HT-29 (cell line): ENCODE measurements at places on chromosomes 7 and 10. TPM values are rescaled to one million over a fixed set of nuclear protein-coding genes. Genes with fewer than 3 reads are reported as not detected.
A peak's percentile ranks its signal among the peaks of the same experiment; 100 is the strongest.

GRCh38 chr10:17235136-17235535 is 7.1 kb downstream of the VIM start:
- peak; percentile 38 for DNase-seq

- DNase-seq, result no peak
Measured at GRCh38 chr7:154583454-154583853, 419.5 kb downstream of the PAXIP1 start.

- DNase-seq, result no peak
Measured at GRCh38 chr7:127745445-127745844, 93.5 kb downstream of the SND1 start.

Gene ANKRD26
- 1.8 and 2.4 TPM in 2 replicates for total RNA-seq

Gene VWA2
- 30.2 and 31.6 TPM in 2 replicates for total RNA-seq

- DNase-seq, result no peak
Measured at GRCh38 chr7:46156086-46156485, 235.0 kb upstream of the IGFBP3 start.
